ENCODE measurements at places on chromosomes 7 and 10. TPM values are rescaled to one million over a fixed set of nuclear protein-coding genes. Genes with fewer than 3 reads are reported as not detected.

Gene MOGAT3
- not detected for total RNA-seq

Gene RPP30
- 53.6 TPM for total RNA-seq

Gene LGI1
- not detected for total RNA-seq

Gene CXCL12
- 0.40 TPM for total RNA-seq

GRCh38 chr10:25084447-25084846 lies 68.0 kb downstream of the THNSL1 start:
- no peak for DNase-seq

GRCh38 chr10:22053048-22053447 lies 49.5 kb upstream of the DNAJC1 start:
- no peak for DNase-seq

DNA sequence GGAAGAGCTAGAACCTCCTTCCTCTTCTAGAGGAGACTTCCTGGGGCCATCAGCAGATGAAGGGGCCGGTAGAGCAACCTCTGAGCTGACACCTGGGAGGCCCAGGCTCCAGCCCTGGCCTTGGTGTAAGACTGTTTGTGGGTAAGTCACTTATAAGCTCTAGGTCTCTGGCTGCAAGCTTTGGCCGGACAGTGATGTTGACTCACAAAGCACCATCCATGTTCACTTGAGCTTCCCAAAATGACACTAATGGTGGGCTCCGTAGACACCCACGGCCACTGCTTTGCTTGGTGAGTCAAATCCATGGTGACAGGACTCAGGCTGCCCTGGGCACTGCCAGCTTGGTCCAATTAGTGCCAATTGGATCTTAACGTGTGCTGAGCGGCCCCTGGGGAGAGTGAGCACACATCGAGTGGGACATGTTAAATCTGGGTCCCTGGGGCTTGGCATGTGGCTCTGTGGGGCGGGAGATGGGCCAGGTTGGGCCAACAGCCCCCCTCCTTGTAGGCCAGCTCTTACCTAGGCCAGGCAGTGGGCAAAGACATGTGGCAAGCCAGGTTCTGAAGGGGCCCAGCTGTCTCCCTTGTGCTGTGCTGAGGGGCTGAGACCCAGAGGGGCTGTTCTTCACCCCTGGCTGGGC lies 16.7 kb downstream of the NEURL1 start:
- no peak for DNase-seq

GRCh38 chr10:72274213-72274729 lies 547 bp downstream of the DDIT4 start:
- no peak for DNase-seq

DNA sequence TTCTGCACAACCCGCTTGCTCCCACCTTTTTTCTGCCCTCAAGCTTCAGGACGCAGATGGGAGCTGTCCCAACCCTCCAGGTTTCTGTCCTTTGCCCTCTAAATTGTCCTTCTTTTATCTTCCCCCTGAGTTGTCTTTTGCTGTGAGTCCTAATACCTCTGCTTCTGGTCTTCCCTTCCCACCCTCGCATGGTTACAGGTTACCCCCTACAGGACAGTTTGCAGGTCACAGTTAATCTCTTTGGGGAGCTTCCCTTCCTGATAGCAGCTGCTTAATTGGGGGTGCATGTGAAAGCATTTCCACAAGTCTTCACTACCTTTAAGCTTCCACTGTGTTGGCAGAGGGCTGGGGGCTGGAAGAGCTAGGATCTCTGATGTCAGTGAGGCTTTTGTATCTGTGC lies 121.5 kb upstream of the CXCL12 start:
- no peak for DNase-seq

DNA sequence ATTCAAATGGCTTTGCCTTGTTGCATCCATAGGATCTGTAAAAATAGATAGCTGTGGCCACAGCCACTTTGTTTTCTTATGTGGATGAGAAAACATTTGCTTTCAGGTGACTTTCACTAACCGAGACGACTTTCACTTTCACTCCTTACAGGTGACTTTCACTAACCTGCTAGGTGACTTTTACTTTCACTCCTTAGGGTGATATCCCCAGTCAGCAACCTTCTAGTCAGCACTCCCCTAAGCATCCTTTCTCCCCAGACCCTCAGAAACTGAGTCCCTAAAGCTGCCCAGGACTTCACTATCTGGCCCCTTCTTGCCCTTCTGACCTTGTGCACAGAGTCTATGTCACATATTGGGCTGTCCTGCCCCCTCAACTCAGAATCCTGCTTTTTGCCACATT lies 177.5 kb downstream of the RELN start:
- no peak for DNase-seq

- DNase-seq, result no peak
These were observed 35.3 kb upstream of the SEPHS1 start for GRCh38 chr10:13383399-13383761.

DNA sequence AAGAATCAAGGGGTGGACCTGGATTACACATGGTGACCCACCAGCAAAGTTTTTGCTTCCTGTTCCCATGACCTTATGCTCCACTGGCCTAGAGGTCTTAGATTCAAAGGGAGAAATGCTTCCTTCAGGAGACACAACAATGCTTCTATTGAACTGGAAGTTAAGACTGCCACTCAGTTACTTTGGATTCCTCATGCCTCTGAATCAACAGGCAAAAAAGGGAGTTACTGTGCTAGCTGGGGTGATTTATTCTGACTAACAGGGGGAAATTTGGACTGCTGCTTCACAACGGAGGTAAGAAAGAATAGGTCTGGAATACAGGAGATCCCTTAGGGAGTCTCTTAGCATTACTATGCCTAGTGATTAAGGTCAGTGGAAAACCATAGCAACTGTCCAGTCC lies 10.3 kb downstream of the TMEM229A start:
- no peak for DNase-seq

DNA sequence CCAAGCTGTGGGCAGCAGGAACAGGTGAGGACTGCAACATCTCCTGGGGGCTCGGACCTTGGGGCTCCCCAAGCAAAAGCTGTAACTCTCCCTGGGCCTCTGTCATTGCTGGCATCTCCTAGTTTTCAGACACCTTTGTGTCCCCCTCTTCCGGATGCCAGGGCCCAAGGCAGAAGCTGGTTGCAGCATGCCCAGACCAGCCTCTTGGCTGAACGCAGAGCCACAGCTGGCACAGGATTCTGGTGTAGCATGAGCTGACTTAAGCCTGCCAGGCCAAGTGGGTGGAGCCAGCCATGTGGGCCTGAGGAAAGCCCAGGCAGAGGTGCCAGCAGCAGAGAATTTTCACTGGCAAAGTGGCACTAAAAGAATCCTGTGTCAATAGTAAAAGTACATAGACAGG lies 43.5 kb downstream of the ZWINT start:
- DNase-seq, result no peak

DNA sequence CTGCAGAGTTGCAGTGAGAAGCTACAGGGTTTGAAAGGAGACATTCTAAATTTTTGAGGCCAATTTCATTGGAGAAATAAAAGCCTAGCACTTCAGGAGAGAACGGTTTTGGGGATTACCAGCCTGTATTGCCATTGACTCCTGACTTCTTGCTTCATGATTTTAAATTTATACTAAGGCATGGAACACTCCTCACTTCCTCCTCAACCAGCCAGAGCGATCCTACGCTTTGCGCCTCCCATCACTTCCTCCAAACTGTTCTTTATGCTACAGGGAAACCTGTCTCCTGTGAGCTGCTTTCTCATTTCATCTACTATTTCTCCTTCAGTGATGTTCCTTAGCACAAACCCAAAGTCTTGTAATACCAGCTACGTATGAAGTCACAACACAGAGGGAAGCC lies 495.1 kb downstream of the SUGCT start:
- DNase-seq, result no peak
